ENCODE measurements at places on chromosomes 2 and 18. TPM values are rescaled to one million over a fixed set of nuclear protein-coding genes. Genes with fewer than 3 reads are reported as not detected.
A peak's percentile ranks its signal among the peaks of the same experiment; 100 is the strongest.

DNA sequence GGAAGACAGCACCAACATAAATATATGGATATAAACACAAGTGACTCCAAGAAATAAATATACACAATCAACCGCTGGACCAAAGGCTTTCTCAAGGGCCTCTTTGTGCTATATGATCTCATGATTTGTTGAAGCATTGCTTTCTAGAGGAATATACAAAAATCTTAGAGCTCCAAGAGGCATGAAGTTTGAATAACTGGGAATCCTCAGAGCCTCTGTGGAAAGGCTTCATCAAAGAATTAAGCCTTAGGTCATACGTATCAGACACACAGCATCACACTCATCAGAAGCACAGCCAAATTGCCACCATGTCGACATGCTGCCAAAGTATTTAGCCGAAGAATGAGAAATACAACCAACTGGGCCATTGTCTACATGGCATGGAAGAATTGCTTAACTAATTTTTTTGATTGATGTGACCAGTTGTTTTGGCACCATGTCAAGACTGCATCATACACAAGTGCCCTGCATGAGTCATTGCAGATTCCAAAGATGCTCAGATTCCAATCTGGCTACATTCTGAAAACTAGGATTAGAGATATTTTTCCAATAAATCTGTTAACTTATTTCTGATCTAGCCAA lies 860.6 kb upstream of the ZEB2 start:
- DNase-seq, result no peak

- no peak for DNase-seq
Observed at GRCh38 chr2:43333656-43334144, 107.3 kb upstream of the ZFP36L2 start.

GRCh38 chr2:227623226-227623625 lies 5.9 kb downstream of the SCYGR4 start:
- DNase-seq, result no peak

DNA sequence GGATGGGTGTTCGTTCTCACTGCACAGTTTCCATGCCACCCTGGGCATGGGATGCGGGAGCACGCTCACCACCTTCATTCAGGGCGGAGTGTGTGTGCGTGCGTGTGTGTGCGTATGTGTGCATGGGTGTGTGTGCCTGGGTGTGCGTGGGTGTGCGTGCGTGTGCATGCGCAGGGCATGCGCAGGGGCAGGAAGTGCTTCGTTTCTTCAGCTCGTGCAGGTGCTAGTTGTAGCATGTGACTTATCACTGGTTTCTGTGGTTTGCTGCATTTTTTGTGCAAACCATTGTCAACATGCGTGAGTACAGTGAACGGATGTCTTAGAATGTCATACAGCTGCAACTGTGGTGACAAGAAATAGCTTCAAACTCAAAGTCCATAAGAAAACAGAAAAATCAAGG lies 179.5 kb downstream of the PTGR3 start:
- DNase-seq, result no peak

- DNase-seq, result no peak
Observed at GRCh38 chr18:45417392-45417791, 197.9 kb upstream of the SLC14A2 start.

DNA sequence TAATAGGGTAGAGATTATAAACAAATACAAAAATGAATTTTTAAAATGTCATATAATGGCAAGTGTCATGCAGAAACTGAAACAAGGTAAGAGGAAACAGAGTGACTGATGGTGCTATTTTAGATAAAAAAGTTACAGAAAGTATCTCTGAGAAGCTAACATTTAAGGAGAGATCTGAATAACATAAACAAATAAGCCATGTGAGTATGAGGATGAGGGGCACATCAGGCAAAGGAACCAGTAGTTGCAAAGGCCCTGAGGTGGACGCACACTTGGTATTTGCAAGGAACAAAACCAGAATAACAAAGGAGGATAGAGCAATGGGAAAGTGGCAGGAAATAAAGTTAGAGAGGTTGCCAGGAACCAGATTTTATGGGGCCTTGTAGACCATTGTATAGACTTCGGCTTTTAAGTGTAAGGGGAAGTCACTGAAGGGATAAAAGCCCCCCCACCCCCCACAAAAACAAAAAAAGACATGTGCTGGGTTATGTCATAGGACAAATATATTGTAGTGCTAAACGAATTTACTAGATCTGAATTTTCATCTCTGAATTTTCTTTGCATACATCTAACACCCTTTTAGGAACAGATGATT lies 159.2 kb downstream of the DTNB start:
- no peak for DNase-seq

- DNase-seq, result no peak
Observed at GRCh38 chr2:102668171-102668570, 48.8 kb downstream of the SLC9A2 start.

- DNase-seq, result no peak
Observed at GRCh38 chr2:168565112-168565511, 109.0 kb downstream of the CERS6 start.

DNA sequence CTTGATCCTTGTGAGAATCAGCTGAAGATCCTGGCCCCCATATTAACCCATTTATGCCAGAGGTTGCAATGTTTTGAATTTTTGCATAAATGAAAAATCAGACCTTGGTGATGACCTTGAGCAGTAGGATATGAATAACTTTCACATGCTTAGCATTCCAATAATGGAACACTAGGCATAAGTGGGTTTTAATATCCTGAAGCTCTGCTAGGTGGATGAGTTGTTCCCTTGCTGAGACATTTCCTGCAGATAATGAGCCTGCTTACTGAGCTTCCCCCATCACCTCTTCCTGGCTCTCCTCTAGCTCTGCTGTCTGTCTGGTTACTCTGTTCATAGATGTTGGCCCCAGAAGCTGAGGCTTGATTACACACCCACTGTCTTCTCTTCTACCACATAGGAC lies 25.5 kb upstream of the SEC11C start:
- no peak for DNase-seq

GRCh38 chr2:74004212-74005182 lies 19.8 kb downstream of the TET3 start:
- no peak for DNase-seq

DNA sequence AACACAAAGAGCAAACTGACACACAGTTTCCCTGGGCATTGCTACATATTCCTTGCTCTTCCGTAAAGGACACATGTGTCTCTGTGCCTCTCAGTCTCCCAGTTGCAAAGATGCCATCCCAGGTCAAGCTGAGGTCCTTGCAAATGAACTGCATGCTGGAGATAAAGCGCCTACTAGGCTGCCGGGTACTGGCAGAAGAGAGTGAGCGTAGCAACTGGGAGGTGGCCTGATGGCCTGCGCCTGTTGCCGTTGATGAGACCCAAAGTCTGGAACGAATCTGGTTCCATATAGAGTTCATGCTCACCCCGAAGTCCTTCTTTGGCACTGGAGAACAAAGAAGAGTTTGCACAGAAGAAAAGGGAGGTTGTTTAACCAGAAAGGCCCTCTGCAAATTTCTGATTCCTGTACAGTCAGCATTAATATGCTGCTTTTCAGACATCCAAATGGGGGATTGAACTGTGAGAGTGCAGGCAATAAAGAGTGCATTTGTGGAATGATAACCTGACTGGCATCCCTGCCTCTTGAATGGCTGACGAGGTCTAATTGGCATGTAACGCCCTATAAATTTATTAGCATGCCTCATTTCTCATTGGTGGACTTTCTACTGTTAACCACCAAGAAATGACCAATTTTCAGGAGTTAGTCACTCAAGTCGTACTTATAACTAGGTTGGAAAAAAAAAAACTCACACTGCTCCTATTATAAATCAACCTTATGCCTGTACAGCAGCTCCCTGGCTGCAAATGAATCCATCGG lies 78.7 kb downstream of the GBX2 start:
- no peak for DNase-seq

DNA sequence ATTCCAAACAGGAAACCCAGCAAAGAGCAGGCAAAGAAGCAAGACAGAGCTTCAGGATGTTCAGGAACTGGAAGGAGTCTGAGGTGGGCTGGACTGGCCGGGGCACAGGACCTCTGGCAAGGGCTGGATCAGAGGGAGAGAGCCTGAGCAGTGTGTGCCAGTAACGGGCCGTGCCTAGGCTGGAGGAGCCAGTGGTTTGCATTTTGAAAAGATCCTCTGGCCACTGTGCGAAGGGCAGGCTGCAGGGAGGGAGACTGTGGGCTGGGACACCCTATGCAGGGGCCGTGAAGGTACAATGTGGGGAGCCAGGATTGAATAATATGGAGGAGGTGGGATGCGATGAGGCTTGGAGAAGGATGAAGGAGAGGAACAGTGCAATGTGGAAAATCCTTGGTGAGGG lies 6.2 kb upstream of the SDC1 start:
- no peak for DNase-seq

DNA sequence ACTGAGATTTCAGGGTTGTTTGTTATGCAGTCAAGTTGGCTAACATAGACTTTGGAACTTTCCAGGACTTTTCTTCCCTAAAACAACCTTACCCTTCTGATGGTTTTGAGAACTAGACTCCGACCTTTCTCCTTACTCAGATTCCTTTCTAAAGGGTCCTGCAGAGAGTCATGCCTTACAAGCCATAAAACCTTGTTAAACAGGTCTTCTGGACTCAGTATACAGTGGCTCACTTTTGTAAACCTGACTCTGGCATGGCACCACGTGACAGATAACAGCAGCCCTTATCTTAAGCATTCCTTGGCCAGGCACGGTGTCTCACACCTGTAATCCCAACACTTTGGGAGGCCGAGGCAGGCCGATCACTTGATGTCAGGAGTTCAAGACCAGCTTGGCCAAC lies 253.2 kb upstream of the RAB6C start:
- DNase-seq, result no peak

DNA sequence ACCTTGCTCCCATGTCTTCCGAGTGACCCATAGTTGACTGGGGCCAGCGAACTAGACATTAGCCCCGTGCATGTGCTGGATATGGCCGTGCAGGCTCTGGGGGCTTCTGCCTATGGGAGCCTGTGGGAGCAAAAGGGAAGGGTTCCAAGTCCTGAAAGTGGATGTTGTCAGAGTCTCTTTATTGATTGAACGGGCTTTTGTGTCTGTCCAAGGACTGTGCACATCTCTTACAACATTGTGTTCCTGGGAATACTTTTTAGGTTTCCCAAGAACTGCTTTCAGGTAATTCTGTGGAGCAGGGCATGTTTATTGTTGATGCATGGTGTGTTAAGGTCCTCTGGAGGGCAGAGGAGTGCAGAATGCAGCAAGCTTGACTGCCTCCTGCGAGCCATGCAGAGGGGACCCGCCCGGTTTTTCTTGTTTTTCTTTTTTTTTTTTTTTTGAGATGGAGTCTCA lies 5.0 kb downstream of the RNF144A start:
- DNase-seq, result peak; percentile 58

DNA sequence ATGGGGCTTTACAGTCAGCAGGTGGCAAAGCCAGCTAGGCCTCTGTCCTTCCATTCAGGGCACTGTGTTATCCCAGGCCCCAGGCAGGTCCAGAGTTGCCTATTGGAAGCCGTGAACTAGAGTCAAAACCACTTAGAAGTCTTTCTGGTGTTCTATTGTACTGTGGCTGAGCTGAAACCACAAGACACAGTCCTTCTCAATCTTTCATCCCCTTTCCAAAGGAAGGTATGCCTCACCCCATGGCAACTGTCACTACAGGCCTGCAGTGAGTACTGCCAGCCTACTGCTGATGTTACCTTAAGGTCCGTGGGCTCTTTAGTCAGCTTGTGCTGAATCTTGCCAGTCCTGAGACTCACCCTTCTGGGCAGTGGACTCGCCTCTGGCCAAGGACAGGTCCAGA lies 181.6 kb downstream of the GULP1 start:
- no peak for DNase-seq

DNA sequence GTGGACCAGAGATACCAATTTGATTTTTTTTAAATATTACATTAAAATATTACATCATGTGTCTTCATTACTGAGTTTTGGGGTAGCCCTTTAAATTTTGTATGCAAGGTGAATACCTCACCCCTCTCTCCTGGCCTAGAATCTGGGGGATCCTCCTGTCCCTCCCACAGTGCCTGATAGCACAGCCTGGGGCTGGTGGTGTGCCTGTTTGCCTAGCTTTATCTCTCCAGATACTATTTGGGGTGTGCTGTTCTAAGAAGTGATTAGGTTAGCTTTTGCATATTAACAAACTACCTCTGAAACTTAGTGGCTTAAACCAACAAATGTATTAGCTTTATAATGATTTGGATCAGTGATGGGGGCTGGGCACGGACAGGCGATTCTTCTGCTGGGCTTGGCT lies 20.7 kb upstream of the B3GNT7 start:
- DNase-seq, result no peak

DNA sequence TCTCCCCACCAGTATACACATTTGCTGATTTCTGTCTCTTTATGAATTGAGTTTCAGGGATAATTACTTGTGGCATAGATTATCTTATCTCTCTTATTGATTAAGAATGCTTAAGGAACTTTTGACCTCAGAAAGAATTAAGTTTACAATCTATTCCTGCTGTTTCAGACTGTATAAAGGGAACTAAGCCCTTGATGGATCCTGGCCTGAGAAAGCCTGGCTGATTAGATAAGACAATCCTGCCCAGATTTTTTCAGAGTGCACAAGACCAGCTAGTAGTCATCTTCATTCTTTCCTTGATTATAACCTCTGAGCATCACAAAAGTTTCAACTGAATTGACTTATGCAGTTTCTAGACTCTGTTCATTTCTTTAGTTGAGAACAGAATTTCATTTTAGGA lies 22.7 kb upstream of the TFPI start:
- DNase-seq, result no peak

- no peak for DNase-seq
Observed at GRCh38 chr2:60551240-60552077, 2.0 kb downstream of the BCL11A start.

DNA sequence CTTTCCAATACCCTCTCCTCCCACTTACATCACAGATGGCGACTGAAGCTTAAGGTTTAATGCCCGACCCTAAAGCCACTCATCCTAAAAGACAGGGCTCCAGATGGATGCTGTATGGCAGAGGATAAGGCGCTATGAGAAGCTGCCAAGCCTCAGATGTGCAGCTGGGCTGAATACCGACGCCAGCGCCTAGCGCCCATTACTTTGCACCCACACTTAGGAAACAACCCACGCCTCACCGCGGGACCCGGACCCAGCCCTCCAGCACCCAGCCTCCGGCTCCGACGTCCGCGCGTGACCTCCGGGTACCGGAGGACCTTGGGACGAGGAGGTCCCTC lies 335 bp downstream of the TRAK2 start:
- no peak for DNase-seq

DNA sequence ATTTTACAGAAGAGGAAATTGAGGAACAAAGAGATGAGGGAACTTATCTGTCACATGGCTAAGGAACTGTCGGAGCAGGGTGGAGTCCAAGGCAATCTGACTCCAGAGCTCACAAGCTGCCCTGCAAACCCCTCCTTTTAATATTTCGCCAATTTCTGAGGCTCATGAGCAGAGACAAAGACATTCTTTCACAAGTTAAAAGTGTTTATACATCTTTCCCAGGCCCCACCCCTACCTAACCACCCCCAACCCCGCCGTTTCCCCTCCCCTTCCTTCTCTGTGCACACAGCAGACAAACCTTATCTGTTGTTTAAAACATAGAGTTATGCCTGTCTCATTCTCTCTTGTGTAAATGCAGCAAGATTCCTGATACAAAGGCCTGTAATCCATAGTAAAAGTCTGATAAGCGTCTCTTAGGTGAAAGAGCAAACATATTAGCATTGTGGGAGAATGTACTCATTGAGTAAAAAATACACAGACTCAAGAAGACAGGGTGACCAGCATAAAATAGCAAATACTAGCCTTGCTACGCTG lies 44.3 kb downstream of the EPHA4 start:
- no peak for DNase-seq

GRCh38 chr18:46566111-46566510 lies 90.9 kb downstream of the LOXHD1 start:
- no peak for DNase-seq

The MLPH gene
- 6.7 TPM for polyA plus RNA-seq

The HS6ST1 gene
- 86.5 TPM for polyA plus RNA-seq

The CAD gene
- 36.0 TPM for polyA plus RNA-seq

Measured in right renal pelvis (tissue), 4 donors.